Mammary epithelial cell (primary cell): ENCODE measurements at places on chromosomes 12 and 14. TPM values are rescaled to one million over a fixed set of nuclear protein-coding genes. Genes with fewer than 3 reads are reported as not detected.

GRCh38 chr12:48334808-48335207, 15.9 kb downstream of the ZNF641 start:
- DNase-seq, result no peak

PLEKHH1 gene
- 6.7 TPM for total RNA-seq

TMTC1 gene
- 106 TPM for total RNA-seq

ASB2 gene
- total RNA-seq, result 0.17 TPM

DNA sequence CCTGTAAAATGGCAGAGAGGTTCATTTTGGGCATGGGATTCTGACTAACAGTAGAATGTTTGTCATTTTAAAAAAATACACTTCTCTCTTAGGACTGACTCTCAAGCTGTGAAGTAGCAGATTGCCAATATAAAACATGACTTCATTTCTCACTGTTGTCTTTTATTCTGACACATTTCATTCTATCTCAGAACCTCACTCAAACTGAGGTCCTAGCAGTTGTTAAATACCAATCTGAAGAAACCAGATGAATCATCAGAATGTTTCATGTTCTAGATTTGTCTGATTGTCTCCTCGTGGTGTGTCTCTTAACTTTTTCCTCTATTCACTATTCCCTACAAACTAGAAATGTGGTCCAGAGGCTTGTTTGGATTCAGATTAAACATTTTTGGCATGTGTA, 276.5 kb upstream of the NPAS3 start:
- peak; percentile 45 for DNase-seq

DAO gene
- total RNA-seq, result not detected in 2 replicates

GRCh38 chr14:23864861-23865260, 88.7 kb upstream of the DHRS4 start:
- DNase-seq, result no peak

ARF6 gene
- total RNA-seq, result 85.5 TPM

- peak; percentile 20 for DNase-seq
These were observed 2.3 kb downstream of the MEG3 start for GRCh38 chr14:100828031-100828769.

- no peak for DNase-seq
These were observed 3.4 kb downstream of the PNP start for GRCh38 chr14:20472536-20473169.

- DNase-seq, result peak; percentile 55
These were observed 636 bp downstream of the FBXO33 start for GRCh38 chr14:39431416-39432178.

KLRF1 gene
- total RNA-seq, result not detected in 2 replicates

TSPAN11 gene
- 0.12 and 0.37 TPM in 2 replicates for total RNA-seq

DNA sequence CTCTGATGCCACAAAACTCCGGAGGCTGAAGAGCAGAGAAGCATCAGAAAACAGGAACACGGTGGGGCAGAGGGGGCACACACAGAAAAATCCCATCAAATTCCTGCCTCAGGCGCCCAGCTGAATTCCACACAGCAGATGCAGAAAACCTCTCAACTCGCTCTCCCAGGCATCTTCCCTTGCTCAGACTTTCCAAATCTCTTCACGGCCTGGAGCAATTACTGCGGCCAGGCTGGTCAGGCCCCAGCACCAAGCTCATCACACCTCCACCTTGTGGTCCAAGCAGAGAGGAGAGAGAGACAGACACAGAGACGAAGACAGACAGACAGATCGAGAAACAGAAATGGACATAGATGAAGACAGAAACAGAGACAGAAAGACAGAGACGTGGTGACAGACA, 89.0 kb downstream of the NCOR2 start:
- no peak for DNase-seq

LRRK2 gene
- 2.7 TPM for total RNA-seq

DNA sequence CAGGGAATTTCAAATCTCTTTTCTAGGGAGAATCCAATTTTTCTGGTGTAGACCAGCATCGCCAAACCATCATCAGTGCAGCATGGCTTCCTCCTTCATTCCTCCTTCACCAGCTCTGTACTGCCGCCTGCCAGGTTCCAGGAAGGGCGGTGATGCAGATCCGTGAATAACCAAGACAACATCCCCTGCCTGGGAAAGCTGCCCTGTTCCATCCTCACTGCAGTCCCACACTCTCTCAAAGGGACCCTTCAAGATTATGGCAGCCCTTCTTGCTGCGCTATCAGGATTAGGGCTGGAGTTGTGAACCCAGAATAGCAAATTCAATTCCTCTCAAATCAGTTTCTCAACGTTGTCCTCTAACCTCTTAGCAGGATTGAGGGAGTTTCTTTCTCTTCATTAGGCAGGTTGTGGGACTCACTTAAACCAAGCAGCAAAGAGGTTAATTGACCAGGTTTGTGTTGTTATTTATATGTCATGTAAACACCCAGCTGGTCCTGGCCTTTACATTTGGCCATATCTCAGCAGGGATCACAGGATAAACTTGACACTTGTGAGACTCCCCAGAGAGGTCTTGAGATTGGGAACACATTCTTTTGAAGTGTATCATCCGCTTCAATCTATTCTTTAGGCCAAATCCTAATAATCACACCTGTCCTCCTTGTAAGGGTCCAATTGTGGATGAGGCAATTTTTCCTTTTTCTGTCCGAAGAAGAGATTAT, 26.2 kb downstream of the TMEM30B start:
- no peak for DNase-seq

DNA sequence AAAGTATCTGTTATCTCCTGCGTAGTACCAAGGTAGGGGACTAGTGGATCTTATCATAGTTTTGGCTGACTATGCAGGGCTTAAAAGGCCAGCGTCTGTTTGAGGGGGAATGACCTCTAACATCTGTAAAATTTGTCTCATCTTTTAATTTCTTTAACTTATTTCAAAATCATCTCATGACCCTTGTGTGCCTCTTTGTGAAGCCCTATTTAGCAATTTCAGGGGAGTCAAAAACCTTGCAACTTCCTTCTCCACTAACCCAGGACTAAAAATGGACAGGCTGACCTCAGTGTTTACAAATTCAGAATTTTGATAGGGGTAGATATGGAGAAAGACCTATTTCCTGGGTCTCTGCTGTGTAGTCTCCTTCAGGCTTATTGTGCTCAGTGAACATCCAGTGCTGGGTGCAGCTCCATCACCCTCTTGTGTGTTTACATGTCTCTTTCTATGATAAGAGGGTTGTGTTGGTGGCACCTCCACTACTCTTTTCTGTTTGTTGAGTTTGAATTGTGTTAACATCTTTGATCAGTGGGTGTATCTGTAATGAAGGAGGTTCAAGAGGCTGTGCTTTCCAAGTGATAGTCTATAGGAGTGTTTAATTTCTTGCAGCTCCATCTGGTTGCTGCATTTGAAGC, 14.3 kb downstream of the NECAP1 start:
- no peak for DNase-seq

DNA sequence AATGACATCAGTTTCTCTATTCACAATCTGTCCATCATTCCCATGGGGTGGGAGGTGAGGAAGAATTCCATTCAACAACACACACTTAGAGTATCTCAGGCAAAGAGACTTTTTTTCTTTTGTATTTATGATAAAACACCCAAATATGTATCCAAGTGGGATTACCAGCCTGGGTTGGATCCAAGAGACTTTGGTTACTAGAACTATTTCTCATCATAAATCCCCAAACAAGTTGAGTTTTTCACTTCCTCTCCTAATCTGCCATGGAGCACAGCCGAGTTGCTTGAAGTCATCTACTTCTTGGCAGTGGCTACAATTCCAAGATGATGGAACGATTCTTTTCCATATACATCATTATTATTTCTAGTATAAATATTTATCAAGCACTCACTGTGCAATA, 209.2 kb upstream of the HMGA2 start:
- no peak for DNase-seq

DNA sequence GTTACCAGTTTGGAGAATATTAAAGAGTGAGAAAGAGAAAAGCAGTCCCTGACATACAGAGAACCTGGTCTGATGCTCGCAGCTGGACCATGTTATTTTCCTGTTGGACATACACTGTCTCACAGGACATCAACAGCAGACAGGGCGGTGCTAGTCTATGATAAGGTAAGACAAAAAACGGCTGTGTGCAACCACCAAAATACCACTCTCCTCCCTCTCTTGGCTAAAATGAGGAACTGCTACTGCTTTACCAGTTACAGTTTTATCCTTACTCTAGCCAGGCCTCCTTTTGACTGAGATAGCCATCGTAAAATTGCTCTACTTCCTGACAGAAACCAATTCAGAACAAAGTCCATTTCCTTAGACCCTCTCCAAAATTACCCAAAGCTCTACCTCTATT, 47.0 kb upstream of the ERGIC2 start:
- DNase-seq, result no peak

DNA sequence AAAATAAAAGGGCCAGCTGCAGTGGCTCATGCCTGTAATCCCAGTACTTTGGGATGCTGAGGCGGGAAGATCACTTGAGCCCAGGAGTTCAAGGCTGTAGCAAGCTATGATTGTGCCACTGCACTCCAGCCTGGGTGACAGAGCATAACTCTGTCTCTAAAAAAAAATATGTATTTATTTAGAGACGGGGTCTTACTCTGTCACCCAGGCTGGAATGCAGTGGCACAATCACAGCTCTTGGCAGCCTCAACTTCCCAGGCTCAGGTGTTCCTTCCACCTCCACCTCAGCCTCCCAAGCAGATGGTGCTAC, 179.3 kb upstream of the ATF7IP start:
- no peak for DNase-seq

GRCh38 chr14:72629534-72629933, 264.4 kb downstream of the DPF3 start:
- no peak for DNase-seq

DNA sequence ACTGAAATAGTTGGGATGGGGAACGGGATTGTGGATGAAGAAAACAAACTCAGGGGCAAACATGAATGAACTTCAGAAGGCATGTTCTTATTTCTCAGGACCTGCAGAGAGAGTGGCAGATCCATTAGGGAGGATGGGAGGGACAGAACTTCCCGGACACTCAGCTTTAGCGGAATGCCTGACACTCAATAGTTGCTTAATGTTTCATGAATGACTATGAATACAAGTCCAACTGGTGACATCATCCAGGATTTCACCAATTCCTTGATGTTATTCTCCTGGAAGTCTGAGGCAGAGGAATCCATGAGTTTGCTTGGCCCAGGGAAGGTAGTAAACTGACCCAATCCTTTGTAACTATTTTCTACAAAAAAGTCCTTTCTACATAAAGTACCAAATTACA, 37.8 kb upstream of the LRRC10 start:
- DNase-seq, result peak; percentile 80

DNA sequence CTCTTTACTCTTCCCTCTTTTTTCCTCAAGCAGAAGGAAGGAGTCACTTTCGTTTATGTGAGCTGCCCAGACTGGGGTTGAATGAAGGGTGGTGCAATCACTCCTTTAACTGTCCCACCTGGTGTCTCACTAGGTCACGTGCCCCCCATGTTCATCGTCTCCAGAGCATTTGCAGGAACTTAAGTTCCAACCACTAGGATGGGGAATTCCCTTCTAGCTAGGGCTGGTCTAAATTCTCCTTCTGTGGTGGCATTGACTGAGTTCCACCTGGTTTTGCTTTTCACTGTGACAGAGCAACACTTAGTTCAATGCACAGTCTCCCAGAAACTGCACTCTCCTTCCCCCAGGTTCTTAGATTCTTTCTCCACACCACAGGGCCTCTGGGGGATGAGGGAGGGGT, 9.5 kb downstream of the FANCM start:
- no peak for DNase-seq
